Suprapubic skin (tissue), 4 donors: ENCODE measurements at places on chromosomes 4 and X.

- no peak for DNase-seq
Measured at GRCh38 chr4:124903995-124904722, 191.6 kb upstream of the ANKRD50 start.

DNA sequence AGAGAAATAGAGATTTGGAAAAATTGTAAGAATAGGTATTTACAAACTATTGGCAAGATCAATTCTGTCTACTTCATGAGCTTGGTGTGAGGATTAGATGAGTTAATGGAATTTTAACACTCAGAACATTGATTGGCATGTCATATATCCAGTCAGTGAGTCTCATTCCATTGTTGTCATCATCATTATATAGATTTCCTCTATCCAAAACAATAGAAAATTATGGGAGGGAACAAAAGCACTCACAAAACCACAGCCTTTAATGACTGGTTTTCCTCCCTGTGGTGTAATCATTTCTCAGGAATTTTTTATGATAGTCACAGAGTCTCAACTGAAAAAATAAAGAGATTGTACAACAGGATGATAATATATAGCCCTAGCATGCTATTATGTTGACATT, 21.1 kb downstream of the KLHL5 start:
- no peak for DNase-seq

- DNase-seq, result no peak
Measured at GRCh38 chr4:139986689-139987501, 167.1 kb downstream of the MAML3 start.

DNA sequence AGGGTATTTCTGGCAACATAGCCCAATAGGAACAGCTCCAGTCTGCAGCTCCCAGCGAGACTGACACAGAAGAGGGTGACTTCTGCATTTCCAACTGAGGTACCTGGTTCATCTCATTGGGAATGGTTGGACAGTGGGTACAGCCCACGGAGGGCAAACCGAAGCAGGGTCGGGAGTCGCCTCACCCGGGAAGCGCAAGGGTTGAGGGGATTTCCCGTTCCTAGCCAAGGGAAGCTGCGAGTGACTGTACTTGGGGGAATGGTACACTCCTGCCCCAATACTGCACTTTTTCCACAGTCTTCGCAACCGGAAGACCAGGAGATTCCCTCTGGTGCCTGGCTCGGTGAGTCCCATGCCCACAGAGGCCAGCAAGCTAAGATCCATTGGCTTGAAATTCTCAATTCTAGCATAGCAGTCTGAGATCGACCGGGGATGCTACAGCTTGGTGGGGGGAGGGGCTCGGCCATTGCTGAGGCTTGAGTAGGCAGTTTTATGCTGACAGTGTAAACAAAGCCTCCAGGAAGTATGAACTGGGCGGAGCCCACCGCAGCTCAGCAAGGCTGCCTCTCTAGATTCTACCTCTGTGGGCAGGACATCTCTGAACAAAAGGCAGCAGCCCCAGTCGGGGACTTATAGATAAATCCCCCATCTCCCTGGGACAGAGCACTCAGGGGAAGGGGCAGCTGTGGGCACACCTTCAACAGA, 14.0 kb upstream of the ADAD1 start:
- no peak for DNase-seq

DNA sequence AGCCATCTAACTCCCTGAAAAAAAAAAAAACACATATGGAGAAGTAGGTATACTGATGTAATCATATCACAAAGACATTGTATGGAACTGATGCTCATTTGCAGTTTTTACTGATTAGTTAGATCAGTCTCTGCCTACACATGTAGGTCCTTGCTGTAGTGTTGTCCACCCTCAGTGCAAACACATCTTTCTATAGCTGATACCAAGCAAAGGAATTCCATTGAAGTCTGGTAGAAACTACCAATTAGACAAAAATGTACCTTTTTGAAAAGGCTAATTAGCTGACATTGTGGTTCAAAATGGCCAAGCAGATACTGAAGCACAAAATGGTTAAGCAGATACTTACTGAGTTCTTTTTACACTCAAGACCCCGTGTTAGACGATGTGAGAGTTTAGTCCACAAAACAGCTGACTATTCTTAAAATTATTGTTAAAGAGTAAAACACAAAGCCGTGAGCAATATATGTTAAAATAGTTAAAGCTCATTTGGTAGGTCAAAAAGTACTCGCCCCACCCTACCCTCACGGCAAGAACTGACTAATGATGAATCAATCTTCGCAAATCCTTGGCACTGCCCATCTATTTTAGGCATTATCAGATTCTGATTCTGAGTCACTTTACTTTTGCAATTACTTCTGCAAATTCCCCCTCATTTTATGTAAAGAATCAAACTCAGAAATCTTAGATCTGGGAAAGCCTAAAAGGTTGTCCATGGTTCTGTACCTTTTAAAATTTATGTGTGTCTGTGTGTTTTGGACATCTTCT, 40.4 kb downstream of the COL4A6 start:
- no peak for DNase-seq

GRCh38 chrX:68083510-68083909, 349.8 kb downstream of the OPHN1 start:
- no peak for DNase-seq

- no peak for DNase-seq
Measured at GRCh38 chr4:168604496-168605373, 107.9 kb downstream of the PALLD start.
